Calu3 (cell line): ENCODE measurements at places on chromosomes 5 and 9.

GRCh38 chr5:177241768-177242167 is 61.8 kb downstream of the RAB24 start:
- peaks cover 14% of the 10 kb centered on the region for H3K36me3 ChIP-seq
- H3K4me3 ChIP-seq: no peak overlapping the region
- no peak for DNase-seq
- H3K27ac ChIP-seq: no peak overlapping the region
- H3K27me3 ChIP-seq: no peaks in the 10 kb centered on the region

GRCh38 chr5:168023191-168023590 is 268.3 kb upstream of the WWC1 start:
- no peaks in the 10 kb centered on the region for H3K36me3 ChIP-seq
- no peaks in the 10 kb centered on the region for H3K4me1 ChIP-seq
- H3K4me3 ChIP-seq: no peak overlapping the region
- H3K27ac ChIP-seq: no peak overlapping the region
- no peak for DNase-seq

- peaks cover 23% of the 10 kb centered on the region for H3K4me1 ChIP-seq
- H3K27ac ChIP-seq: peak within 1 kb of the TSS; percentile 85
- DNase-seq: peak; percentile 94
- peak within 1 kb of the TSS; percentile 76 for H3K4me3 ChIP-seq
Observed at GRCh38 chr5:58460002-58460731, at the start of gene PLK2. Gene PLK2 (minus strand): TSS chr5:58460086. CDS start chr5:58459959, 127 bp downstream.

GRCh38 chr5:61866930-61867329 is 439.1 kb upstream of the KIF2A start:
- no peak overlapping the region for H3K4me3 ChIP-seq
- peak; percentile 41 for DNase-seq
- no peaks in the 10 kb centered on the region for H3K4me1 ChIP-seq
- peaks cover 20% of the 10 kb centered on the region for H3K27me3 ChIP-seq
- no peaks in the 10 kb centered on the region for H3K36me3 ChIP-seq

GRCh38 chr9:84891924-84892323 is 222.4 kb downstream of the NTRK2 start:
- no peak overlapping the region for H3K4me3 ChIP-seq
- H3K36me3 ChIP-seq: no peaks in the 10 kb centered on the region
- H3K27me3 ChIP-seq: no peaks in the 10 kb centered on the region
- no peak overlapping the region for H3K27ac ChIP-seq
- H3K4me1 ChIP-seq: peaks cover 9% of the 10 kb centered on the region

GRCh38 chr9:122016309-122016708 is 76.8 kb downstream of the TTLL11 start:
- H3K27me3 ChIP-seq: no peaks in the 10 kb centered on the region
- no peak overlapping the region for H3K27ac ChIP-seq
- no peaks in the 10 kb centered on the region for H3K4me1 ChIP-seq
- H3K4me3 ChIP-seq: no peak overlapping the region

DNA sequence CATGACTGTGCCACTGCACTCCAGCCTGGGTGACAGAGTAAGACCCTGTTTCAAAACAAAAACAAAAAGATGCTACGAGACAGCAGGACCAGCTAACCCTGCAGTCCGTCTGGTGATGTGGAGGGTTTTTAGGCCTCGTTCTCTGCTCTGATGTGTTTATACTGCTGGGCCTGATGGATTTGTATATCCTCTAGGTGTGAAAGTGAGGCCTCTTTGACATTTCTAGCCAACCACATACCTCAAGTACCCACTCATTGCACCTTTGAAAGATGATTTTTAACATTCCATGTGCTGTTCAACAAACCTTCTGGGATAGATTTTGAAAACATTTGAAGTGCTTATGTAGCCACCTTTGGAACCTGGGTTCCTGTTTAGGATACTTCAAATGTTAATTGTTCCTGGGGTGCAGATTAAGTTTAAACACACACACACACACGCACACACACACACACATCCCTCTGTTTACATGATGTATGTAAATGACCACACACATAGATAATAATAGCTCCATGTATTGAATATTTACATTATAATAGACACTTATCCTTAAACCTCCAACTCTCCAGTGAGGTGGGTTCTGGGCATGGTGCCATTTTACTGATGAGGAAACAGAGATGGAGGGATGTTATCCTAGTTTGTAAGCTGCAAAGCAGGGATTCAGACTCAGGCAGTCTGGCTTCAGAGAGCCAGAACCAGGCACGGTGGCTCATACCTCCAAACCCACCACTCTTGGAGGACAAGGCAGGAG is 48.8 kb upstream of the GOLPH3 start:
- H3K36me3 ChIP-seq: peaks cover 13% of the 10 kb centered on the region
- no peaks in the 10 kb centered on the region for H3K27me3 ChIP-seq
- H3K4me1 ChIP-seq: peaks cover 35% of the 10 kb centered on the region
- DNase-seq: no peak

DNA sequence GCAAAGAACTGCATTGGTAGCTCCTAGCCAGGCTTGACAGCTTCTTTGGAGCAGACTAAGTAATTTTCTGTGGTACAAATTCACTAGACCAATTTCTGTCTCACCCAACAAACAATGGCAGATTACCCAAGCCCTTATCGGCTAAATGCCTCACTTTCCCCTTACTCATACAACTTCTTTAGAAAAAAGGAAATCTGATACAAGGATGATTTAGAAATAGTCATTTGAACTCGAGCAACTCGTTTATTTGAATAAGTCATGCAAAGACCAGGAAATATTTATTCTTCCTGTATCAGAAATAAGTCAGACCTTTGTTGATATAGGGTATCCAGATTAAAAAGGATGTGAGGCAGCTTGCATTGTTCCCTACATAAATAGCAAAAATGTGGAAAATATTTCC is 170.4 kb upstream of the CDH6 start:
- peaks cover 16% of the 10 kb centered on the region for H3K4me1 ChIP-seq
- H3K27me3 ChIP-seq: no peaks in the 10 kb centered on the region
- H3K36me3 ChIP-seq: no peaks in the 10 kb centered on the region
- H3K27ac ChIP-seq: no peak overlapping the region
- DNase-seq: no peak

DNA sequence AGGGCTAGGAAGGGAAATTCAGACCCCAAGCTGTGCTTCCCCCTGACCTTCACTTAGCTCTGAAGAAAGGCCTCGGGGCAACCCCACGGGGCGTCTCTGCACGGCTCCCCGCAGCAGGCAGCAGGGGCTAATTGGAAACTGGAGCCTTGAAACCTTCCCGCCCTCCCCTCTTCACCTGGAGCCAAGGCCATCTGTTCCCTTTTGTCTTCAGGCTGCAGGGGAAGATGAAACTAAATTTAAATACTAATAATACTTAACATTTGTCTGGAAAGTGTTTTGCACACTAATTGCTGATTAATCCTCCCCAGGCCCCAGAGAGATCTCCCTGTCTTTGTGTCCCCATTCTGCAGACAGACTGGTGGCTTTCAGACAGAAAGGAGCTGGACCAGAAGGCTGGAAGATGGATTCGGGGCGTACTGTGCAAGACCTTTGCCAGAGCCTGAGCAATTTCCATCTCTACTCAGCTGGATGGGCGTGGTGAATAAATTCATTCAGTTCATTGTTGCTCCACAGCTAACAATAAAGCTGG is 34.1 kb upstream of the CPLX2 start:
- DNase-seq: no peak
- no peaks in the 10 kb centered on the region for H3K36me3 ChIP-seq
- H3K4me1 ChIP-seq: no peaks in the 10 kb centered on the region

DNA sequence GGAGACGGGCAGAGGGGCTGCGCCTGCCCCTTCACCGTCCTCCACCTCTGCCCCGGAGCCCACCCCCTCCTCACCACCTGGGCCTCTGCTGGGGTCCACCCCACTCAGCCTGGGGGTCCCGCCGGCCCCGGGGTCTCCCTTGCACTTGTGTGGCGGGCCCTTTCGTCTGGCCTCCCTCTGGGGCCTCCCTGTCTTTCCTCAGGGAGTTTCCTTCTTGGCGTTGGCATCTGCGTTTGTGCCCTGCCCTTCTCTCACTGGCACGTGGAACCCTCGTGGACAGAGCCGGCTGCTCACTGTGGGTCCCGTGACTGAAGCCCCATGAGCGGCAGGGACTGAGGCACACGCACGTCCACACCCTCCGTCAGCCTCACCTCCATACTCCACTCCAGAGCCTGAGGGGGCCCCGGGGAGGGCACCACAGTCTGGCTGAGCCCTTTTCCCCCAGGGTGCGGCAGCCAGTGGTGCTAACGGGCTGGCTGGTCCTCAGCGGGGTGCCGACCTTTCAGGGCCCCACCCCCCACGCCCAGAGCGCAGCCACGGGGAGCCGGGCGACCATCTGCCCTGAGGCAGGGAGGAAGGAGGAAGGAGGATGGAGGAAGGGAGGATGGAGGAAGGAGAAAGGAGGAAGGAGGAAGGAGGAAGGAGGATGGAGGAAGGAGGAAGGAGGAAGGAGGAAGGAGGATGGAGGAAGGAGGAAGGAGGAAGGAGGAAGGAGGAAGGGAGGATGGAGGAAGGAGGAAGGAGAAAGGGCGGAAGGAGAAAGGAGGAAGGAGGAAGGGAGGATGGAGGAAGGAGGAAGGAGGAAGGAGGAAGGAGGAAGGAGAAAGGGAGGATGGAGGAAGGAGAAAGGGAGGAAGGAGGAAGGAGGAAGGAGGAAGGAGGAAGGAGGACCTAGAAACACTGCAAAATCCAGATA is 53.0 kb upstream of the NRARP start:
- no peaks in the 10 kb centered on the region for H3K4me1 ChIP-seq
- DNase-seq: no peak

DNA sequence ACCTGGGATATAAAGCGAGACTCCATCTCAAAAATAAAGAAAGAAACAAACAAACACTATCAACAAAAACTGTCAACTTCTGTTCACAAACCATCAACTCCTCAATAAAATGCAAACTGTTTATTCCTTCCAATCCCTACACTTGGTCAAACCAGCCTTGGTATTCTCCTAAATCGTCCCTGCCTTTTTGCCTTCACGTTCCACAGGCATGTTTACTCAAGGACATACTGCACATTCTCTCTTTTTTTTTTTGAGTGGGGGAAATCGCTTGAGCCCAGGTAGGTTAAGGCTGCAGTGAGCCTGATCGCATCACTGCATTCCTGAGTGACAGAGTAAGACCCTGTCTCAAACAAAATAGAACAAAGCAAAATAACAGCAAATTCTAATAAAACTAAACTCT is 13.0 kb downstream of the UBAP2 start:
- no peak for DNase-seq
- H3K27me3 ChIP-seq: no peaks in the 10 kb centered on the region
- H3K4me1 ChIP-seq: peaks cover 11% of the 10 kb centered on the region
- no peak overlapping the region for H3K4me3 ChIP-seq
- H3K36me3 ChIP-seq: peaks cover 12% of the 10 kb centered on the region
- no peak overlapping the region for H3K27ac ChIP-seq

- H3K27me3 ChIP-seq: peaks cover 52% of the 10 kb centered on the region
- no peak overlapping the region for H3K4me3 ChIP-seq
- H3K4me1 ChIP-seq: no peaks in the 10 kb centered on the region
- DNase-seq: no peak
Observed at GRCh38 chr5:136382071-136382470, 16.7 kb upstream of the TRPC7 start.

- H3K36me3 ChIP-seq: no peaks in the 10 kb centered on the region
- no peak overlapping the region for H3K27ac ChIP-seq
- peaks cover 17% of the 10 kb centered on the region for H3K4me1 ChIP-seq
- no peak overlapping the region for H3K4me3 ChIP-seq
- DNase-seq: no peak
- H3K27me3 ChIP-seq: no peaks in the 10 kb centered on the region
Observed at GRCh38 chr5:123814801-123815470, 303.0 kb downstream of the CSNK1G3 start.

DNA sequence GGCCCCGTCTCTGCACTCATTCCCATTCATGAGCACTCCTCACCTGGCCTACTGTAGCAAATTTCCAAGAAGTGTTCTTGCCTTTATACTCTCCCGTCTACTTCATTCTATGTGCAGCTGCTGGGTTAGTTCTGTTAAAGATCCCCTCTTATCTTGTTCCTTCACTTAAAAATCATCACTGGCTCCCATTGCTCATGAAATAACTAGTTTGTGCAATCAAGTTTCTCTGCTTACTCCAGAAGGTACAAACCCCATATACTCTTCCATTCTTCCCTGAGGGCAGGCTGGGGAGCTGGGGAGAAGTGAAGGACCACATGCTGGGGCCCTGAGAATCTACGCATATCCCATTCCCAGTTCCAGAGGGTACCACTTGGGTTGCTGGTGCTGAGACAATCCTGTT is 84.4 kb upstream of the KLF9 start:
- no peak for DNase-seq
- no peaks in the 10 kb centered on the region for H3K36me3 ChIP-seq
- H3K27ac ChIP-seq: no peak overlapping the region
- H3K4me3 ChIP-seq: no peak overlapping the region
- peaks cover 16% of the 10 kb centered on the region for H3K27me3 ChIP-seq
- no peaks in the 10 kb centered on the region for H3K4me1 ChIP-seq

GRCh38 chr9:125479846-125480615 is 218.4 kb downstream of the GAPVD1 start:
- peaks cover 8% of the 10 kb centered on the region for H3K4me1 ChIP-seq
- DNase-seq: no peak
- H3K36me3 ChIP-seq: no peaks in the 10 kb centered on the region
- H3K4me3 ChIP-seq: no peak overlapping the region
- H3K27ac ChIP-seq: no peak overlapping the region

DNA sequence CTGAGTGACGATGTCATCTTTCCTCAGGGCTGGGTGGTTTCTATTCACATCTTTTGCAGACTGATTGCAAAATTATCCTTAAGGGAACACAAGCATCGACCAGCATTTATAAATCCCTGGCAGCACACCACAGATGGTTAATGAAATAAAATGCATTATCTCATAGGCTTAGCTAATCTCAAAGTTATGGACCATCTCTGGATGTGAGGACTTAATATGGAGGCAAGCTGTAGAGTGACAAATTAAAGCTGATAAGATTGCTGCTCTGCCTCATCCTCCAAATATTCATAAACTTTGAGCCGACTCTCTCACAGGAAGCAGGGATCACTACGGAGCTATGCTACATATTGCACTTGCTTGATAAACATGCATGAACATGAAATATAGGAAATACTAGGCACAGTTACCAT is 663.2 kb upstream of the RGMB start:
- no peak overlapping the region for H3K27ac ChIP-seq
- no peaks in the 10 kb centered on the region for H3K4me1 ChIP-seq
- H3K4me3 ChIP-seq: no peak overlapping the region
- no peaks in the 10 kb centered on the region for H3K36me3 ChIP-seq
- no peak for DNase-seq
- H3K27me3 ChIP-seq: no peaks in the 10 kb centered on the region

DNA sequence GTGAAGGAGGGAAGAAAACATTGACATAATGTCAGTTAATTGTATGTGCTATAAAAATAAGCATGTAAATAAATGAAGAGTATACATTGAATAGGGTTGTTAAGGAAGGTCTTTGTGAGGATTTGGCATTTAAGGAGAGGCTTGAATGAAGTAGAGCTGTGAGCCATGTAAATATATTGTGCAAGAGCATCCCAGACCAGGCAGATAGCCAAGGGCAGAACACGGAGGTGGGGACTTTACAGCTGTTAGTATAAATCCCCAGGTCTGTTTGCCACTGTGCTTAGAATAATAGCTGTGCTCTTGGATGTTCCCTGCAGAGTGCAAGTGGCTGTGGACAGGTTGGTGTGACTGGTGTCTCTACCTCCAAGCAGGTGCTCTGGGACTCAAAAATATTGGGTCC is 211.7 kb downstream of the LRRC70 start:
- H3K36me3 ChIP-seq: no peaks in the 10 kb centered on the region
- no peak for DNase-seq
- H3K4me3 ChIP-seq: no peak overlapping the region

- peaks cover 16% of the 10 kb centered on the region for H3K27me3 ChIP-seq
- H3K27ac ChIP-seq: no peak overlapping the region
- no peak overlapping the region for H3K4me3 ChIP-seq
- no peaks in the 10 kb centered on the region for H3K36me3 ChIP-seq
- no peak for DNase-seq
- no peaks in the 10 kb centered on the region for H3K4me1 ChIP-seq
Observed at GRCh38 chr5:135739383-135739981, 95.0 kb upstream of the SLC25A48 start.
